ENCODE measurements at places on chromosomes 2 and 18. TPM values are rescaled to one million over a fixed set of nuclear protein-coding genes. Genes with fewer than 3 reads are reported as not detected.

DNA sequence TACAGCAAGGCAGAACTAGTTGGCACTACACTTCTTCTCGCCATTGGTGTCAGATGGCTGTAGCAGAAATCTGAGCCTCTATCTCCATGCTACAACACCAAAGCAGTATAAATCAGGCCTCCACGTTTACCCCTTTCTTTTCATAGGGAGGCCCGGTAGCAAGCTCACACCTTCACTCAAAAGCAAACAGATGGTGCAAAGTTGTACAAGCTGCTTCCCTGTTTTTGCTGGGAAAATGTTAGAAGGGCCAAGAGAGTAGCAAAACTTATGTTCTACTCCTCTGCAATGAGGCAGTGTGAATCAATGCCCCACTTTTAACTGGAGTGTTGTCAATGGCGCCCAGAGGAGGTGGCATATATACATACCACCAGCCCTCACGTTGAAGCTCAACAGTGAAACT lies 369.6 kb upstream of the NRXN1 start:
- H3K27ac ChIP-seq = no peak overlapping the region
- no peaks in the 10 kb centered on the region for H3K4me1 ChIP-seq
- H3K36me3 ChIP-seq = no peaks in the 10 kb centered on the region
- H3K27me3 ChIP-seq = no peaks in the 10 kb centered on the region

The SLC30A3 gene
- not detected for total RNA-seq

- H3K4me1 ChIP-seq = no peaks in the 10 kb centered on the region
- no peak for DNase-seq
- no peak overlapping the region for H3K4me3 ChIP-seq
- no peaks in the 10 kb centered on the region for H3K36me3 ChIP-seq
Observed at GRCh38 chr2:52139241-52139640, 1107.3 kb upstream of the NRXN1 start.

The VRK2 gene
- 23.1 TPM for total RNA-seq

- H3K27ac ChIP-seq = peak overlapping the region; percentile 66
- no peaks in the 10 kb centered on the region for H3K36me3 ChIP-seq
- peaks cover 6% of the 10 kb centered on the region for H3K4me1 ChIP-seq
- H3K4me3 ChIP-seq = no peak overlapping the region
- DNase-seq = no peak
- no peaks in the 10 kb centered on the region for H3K27me3 ChIP-seq
Observed at GRCh38 chr2:3914241-3914640, 210.9 kb downstream of the DCDC2C start.

- H3K4me1 ChIP-seq = peaks cover 94% of the 10 kb centered on the region
- no peaks in the 10 kb centered on the region for H3K36me3 ChIP-seq
- H3K27ac ChIP-seq = no peak overlapping the region
- peak; percentile 66 for DNase-seq
- H3K4me3 ChIP-seq = no peak overlapping the region
Observed at GRCh38 chr2:128285329-128285931, 33.2 kb downstream of the HS6ST1 start.

The ZNF519 gene
- 12.9 TPM for total RNA-seq
